ENCODE measurements at places on chromosomes 5 and 9. TPM values are rescaled to one million over a fixed set of nuclear protein-coding genes. Genes with fewer than 3 reads are reported as not detected.

Gene SOHLH1
- 0.12 TPM for total RNA-seq

Gene CDKN2A
- total RNA-seq = not detected

Gene PLPP7
- not detected for total RNA-seq

Gene SMIM33
- total RNA-seq = not detected

Gene CAMK4
- total RNA-seq = not detected

All from A549 treated with Hydrocortisone at 1 μM for 4 hours (cell line).